ENCODE measurements at places on chromosomes 12 and 14.

- no peak for DNase-seq
These were observed 9.7 kb downstream of the NFATC4 start for GRCh38 chr14:24377657-24378056.

DNA sequence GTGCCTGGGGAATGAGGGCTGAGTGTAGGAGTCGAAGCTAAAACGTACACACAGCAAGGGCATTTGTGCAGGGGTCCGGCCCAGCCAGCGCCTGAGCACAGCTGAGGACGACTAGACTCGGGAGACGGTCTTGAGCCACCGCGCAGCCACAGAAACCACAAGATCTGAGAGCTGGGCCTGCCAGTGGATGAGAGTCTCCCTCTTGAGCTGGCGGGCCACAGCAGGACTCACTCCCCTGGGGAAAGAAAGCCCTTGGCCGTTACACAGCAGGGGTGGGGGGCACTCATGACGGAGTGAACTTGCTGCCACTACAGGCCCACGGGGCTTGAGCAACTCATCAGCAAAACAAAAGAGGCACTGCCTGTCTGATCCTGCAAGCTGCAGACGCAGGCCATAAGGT lies 23.0 kb downstream of the STX2 start:
- no peak for DNase-seq

- no peak for DNase-seq
These were observed at the start of gene KIF26A for GRCh38 chr14:104138098-104138717. KIF26A (plus strand) TSS chr14:104138587; CDS start chr14:104138723, 136 bp downstream.

DNA sequence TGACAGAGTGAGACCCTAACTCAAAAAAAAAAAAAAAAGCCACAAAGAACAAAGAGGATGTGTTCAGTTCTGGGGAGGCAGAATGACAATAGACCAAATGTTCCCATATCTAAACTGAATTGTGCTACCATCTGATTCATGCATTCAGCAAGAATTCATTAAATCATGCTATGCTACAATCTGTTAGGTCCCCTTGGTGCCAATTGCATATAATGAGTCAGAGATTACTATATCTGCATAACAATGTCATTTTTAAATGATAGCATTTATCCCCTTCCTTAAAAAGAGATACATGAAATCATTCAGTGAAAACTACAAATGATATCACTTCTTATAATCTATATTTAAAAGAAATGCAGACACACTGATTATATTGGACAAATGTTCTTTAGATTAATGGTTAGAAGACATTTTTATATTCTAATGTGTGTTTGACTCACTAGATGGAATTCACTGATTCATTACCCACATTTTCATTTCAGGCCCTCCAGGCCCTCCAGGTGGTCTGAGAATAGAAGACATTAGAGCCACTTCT lies 207.6 kb upstream of the PDZRN4 start:
- DNase-seq: no peak
